ENCODE measurements at places on chromosomes 5 and 9.

- no peak for DNase-seq
These were observed 196.6 kb downstream of the PLK2 start for GRCh38 chr5:58263296-58263695.

- DNase-seq: no peak
These were observed 60.4 kb upstream of the COL15A1 start for GRCh38 chr9:98883276-98883675.

- no peak for DNase-seq
These were observed 29.1 kb upstream of the BRINP1 start for GRCh38 chr9:119398350-119398749.

DNA sequence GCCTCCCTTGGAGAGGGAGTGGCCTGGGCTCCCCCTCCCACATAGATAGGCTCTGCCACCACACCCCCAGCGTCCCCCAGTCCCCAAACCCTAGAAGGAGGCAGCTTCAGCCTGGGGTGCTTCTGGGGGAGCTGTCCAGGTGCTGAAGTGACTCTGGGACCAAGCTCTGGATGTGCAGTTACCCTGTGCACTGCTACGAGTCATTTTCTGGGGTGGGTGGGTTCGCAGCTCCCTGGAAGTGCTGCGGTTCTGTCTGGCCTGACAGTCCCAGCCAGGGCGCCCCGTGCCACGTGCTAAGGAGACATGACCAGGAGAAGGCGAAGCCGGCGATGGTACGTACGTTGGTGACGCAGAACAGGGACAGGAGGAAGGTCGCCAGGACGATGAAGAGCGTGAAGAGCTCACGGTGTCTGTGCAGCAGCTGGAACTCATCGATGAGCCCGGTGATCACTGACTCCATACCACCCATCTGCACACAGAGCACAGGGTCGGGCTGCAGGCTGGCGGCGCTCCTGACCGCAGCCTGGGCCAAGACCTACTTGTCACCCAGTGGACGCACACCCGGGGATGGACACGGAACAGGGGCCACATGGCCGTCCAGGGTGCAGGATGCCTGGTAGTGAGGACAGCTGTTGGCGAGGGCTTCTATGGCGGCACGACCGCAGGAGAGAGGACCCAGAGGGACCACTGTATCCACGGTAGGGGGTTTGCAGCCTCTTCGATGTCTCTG lies 35.7 kb downstream of the SLC6A3 start:
- DNase-seq: no peak

DNA sequence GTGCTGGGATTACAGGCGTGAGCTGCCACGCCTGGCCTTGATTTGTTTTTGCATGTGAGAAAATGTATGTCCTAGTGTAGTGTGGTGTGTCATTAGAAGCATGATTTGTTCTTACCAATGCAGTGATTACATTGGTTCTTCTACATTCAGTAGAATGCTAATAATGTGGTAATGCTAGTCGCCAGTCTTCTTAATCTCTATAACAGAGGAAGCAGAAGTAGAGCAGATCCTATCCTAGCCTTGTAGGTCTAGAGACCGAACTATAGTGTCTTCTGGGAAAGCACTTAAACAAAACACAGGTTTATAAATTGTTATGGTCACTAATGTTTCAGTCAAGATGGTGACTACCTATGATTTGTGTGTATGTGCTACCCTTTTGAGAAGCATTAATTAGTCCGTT lies 197.5 kb upstream of the DMRT1 start:
- no peak for DNase-seq

DNA sequence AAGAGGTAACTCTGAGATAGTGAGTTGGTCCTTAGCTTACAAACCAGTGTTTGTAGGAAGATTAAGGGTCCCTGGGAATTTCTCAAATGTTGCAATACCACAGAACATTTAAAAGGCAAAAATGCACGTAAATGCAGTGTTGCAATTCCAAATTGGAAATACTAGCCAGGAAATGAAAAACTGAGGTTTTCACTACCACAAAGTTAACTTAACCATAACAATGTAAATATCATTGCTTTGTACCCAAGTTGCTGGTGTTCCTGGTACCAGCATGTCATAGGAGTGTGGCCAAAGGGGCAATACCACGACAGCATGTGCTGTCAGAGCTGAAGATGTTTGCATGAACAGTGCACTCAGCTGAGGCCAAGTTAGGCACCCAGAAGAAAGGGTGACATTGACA lies 382.9 kb downstream of the GLIS3 start:
- no peak for DNase-seq

DNA sequence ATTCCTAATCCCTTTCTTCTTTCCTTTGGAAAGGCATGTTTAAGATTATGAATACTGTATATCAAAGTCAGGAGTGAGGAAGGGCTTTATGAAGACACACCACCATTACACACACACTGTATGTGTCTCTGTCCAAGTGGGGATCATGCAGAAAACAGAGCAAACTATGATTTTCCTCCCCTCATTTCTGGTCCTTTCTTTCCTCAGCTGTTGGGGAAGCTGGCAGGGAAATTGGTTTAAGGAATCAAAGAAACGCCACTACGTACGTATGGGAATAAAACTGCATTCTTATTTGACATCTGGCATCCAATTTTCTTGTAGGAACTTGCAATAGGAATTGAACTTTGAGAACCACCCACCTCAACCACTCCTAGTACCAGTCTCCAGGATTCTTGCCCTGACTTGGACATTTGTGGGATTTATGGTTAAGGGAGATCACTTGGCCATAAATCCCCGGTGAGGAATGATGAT lies 125.8 kb downstream of the PDE4D start:
- DNase-seq: no peak

- DNase-seq: no peak
These were observed 3.0 kb downstream of the SPATA31E1 start for GRCh38 chr9:87885484-87886189.

DNA sequence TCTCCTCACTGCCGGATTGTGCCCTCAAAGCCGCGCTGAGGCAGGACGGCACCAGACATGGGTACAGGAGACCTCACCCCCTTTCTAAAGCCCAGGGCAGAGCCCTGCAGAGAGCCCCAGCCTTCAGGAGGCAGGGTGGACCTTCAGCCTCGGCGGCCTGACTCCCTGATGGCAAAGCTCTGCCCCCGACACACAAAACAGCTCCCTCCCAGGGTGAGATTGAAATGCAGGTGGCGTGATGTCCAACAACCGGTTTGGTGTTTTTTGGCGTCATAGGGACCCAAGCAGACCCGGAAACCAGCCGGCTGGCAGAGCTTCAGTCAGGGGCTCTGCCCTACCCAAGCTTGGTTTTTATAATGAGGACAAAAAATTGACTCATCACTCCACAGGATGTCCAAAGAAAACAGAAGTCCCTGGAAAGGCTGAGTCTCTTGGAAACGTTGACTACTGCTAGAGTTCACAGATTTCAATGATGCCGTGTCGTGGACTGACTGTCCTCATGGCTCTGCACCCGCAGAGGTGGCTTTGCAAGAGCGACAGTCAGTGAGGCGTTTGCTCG lies 275.2 kb upstream of the IRX1 start:
- DNase-seq: no peak

DNA sequence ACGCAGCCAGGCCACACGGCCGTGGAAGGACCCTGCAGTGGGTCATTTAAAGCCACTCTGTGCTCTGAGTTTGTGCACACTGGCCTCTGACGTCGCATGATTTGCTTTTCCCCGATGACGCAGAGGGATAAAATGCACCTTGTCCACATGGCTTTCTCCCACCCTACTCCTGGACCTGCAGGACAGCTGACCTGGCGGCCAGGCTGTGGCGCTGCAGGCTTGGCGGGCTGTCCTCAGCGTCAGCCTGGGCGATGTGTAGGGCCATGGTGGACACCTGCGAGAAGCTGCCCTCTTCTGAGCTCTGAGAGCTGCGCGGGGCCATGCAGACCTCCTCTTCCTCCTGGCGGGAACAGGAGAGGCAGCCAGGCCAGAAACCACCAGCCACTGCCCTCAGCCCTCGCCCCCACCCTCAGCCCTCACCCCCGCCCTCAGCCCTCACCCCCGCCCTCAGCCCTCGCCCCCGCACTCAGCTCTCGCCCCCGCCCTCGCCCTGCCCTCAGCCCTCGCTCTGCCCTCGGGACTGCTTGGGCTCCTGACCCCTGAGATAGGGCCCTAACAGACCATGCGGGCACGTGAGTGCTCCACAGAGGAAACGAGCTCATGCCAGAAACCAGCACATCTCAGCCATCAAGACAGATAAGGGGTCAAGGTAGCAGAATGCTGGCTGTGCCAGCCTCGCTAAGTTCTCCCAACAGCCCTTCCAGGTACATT lies 20.0 kb upstream of the SCGB3A1 start:
- peak; percentile 84 for DNase-seq

DNA sequence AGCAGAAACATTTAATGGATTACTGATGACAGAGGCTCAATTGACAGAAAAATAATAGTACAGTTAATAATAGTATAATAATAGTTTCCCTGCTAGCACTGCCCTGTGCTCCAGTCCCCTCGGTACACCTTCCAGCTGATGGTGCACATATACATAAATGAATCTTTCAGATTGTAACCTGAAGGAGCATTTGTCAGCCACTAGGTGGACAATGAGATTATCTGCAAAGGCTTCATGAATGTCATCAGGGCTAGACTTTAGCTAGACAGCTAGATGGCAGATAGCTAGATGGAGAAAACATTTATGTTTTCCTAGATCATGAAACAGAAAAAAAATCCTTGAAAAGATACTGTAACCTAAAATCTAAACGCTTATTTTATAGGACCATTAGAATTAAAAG lies 304.4 kb upstream of the SMC2 start:
- DNase-seq: no peak

- no peak for DNase-seq
These were observed 20.4 kb downstream of the NACC2 start for GRCh38 chr9:136074706-136075105.

DNA sequence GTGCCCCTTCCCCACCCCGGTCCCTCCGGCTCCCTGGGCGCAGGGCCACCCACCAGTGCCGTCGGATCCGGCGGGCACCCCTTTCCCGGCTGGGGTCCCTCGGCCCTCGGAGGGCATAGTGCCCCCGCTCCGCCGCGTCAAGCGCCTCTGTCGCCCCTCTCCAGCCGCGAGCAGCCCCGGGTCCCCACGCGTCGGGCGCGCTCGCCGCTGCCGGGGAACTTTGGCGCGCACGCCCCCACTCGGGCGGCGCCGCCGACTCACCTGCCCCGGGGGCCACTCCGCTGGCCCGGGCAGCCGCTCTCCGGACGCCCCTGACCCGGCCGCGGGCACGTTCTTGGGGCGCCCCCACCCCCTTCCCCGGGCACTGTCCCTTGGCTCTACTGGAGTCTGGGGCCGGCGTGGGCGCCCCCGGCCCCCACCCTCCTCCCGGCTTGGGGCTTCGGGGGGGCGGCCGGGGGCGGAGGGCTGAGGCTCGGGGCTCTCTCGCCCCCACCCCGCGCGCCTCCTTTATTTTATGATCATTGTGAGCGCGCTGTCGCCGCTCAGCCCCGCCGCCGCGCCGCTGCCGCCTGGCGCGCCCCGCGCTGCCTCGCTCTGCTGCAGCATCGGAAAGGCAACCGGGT lies 1.1 kb upstream of the FAM78A start:
- DNase-seq: no peak

GRCh38 chr5:26662806-26663360 lies 375.5 kb downstream of the CDH9 start:
- DNase-seq: no peak

- no peak for DNase-seq
These were observed 248.7 kb downstream of the LURAP1L start for GRCh38 chr9:13023498-13023897.

- DNase-seq: no peak
These were observed 33.5 kb upstream of the F2R start for GRCh38 chr5:76682387-76682786.

GRCh38 chr5:174056064-174056847 lies 10.8 kb downstream of the NSG2 start:
- DNase-seq: no peak

DNA sequence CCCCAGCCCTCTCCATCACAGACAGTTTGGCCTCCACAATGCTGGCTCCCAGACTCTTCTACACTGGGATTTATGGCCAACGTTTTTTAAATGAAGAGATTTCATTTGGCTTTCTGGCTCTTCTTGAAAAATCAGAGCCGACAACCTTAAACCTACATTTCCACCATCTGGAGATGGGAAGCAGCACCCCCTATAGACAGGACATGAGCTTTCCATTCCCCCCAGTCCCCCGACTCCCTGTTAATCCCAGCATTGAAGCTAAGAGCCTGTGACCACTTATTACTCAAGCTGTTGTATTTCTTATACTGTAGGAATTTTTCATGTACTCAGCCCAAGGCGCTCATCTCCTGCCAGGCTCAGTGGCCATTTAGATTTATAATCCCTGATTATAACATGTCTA lies 34.0 kb upstream of the AFAP1L1 start:
- no peak for DNase-seq

DNA sequence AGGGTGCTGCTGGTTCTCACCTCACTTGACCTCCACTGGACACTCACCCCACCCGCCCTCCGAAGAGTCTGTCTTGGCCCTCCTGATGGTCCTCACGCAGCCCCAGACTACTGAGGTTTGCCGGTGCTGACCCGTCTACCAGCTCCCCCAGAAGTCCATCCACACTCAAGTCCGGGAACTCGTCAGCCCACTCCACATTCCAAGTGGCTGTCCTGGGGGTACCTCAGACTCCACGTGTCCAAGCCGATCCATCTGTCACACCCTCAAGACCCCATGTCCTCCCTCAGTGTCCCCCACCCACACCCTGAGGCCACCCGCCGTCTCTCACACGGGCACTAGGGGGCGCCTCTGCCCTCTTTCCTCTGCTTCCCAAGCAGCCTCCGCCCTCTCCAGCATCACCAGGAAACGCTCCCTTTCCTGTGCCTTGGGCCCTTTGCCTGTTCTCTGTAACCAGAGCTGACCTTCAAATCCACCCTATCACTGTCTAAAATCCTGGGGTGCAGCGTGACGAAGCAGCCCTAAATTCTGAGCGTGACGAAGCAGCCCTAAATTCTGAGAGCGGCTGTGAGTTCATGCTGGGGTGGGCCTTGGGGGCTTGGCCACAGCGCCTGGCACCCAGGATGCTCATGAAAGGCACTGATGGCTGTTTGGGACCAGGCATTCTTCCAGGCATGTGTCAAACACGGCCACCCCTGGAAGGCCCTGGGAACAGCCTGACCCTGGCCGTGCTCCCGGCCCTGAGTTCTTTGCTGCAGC lies 95.7 kb downstream of the KCNT1 start:
- peak; percentile 47 for DNase-seq

DNA sequence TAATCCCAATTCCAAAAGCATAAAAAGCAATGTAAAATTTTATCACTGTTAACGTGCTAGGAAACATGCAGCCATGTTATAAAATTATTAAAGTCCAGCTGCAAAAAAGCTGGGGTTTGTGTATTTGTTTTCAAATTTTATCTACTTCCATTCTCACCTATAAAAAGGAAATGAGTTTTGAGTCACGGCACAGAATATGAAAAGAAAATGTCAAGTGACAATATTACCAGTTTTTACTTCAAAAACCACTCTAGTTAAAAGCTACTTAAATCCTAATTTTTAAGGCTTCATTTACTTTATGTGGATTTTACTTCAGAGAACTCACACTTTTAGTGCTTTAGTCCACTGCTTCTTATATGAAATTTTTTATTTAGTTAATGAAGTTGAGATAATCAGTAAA lies 72.7 kb upstream of the IFNE start:
- DNase-seq: no peak

DNA sequence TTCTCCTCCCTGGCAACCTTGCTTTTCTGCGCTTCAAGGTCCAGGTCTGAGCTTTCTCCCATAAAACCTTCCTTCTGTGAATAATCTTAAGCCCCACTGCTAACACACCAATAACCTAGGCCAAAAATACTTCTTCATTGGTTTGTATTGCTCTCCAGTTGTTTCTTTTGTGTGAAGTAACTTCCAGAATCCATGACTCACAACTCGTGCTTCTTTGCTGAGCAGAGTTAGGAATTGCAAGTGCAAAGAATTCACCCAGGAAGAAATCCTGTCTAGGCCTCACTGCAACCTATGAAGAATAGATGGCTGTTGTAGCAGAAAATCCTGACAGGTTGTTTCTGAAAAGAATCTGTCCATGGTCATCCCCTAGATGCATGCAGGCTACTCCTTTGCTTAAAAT lies 295.7 kb downstream of the MED10 start:
- DNase-seq: no peak
